ENCODE measurements at places on chromosomes 6 and 20.

DNA sequence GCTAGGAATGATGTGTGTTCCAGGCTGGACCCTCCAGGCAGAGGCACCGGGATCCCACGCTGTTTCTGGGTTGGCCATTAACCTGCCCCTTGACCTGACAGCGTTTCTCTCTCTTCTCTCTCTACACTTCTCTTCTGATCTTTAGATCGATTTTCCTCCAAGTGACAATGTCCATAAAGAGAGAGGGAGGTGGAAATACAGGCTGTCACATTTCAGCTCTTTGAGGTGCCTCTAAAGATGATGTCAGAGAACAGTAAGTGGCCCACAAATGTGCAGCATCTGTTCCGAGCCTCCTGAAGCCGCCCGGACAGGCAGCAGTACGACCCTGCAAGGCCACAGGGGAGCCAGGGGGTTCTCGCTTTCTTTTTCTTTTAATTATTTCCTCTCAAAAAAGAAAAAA, 2.5 kb upstream of the SLCO4A1 start:
- no peak for DNase-seq

DNA sequence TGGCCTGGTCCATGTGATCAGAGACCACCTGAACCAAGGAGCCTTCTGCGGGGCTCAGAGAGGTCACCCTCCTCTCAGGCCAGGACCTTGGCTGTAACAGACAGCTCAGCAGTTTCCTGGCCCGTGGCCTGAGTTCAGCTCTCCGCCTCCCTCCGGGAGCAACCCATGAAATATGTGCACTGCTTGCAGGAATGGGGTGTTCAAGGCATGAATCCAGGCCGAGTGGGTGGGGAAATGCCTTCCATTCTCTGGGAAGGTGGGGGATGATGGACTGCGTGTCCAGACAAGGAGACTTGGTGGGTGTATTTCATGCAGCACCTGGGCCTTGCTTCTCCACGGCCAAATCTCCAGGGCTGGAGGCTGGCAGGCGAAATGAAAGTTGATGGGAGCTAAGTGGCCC, 46.0 kb downstream of the SIRPA start:
- DNase-seq = no peak

GRCh38 chr6:11198663-11199603, 33.5 kb downstream of the NEDD9 start:
- DNase-seq = no peak

DNA sequence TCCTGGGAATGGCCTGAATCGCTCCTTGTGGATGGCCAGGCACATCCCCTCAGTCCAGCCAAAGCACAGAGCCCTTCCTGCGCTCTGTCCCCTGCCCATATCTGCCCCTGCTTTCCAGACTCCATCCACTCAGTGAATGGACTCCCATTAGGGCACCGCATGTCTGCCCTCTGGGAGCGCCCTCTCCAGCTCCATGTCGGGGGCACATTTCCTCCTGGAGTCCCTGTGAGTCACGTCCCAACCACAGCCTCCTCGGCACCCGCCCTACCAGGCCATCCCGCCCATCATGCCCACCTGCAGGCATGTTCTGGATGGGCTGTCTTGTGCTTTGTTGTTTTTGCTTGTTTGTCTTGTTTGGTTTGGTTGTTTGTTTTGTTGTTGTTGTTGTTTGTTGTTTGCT, 96.8 kb downstream of the PSMB1 start:
- no peak for DNase-seq

All from stimulated activated CD8-positive, alpha-beta memory T cell treated with anti-CD3 and anti-CD28 coated beads, Interleukin-15, amount 100 ng/mL, for 48 hours (primary cell).